NCI-H146 (cell line): ENCODE measurements at places on chromosomes 6 and 20.

DNA sequence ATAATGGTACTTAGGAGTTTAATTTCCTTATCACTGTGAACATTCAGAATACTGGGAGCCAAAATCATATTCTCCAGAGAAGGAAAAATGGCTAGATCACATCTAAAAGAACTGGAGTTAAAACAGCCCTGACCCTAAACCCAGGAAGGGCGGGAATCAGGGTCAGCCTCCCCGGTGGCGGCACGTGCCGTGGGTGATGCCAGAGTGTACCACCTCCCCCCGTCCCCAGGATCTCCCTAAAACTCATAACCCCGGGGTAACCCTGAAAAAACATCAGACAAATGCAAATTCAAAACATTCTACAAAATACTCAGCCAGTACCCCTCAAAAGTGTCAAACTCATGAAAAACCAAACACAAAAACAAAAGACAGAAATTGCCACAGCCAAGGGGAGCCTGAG is 148.3 kb downstream of the DLL1 start:
- DNase-seq: no peak

DNA sequence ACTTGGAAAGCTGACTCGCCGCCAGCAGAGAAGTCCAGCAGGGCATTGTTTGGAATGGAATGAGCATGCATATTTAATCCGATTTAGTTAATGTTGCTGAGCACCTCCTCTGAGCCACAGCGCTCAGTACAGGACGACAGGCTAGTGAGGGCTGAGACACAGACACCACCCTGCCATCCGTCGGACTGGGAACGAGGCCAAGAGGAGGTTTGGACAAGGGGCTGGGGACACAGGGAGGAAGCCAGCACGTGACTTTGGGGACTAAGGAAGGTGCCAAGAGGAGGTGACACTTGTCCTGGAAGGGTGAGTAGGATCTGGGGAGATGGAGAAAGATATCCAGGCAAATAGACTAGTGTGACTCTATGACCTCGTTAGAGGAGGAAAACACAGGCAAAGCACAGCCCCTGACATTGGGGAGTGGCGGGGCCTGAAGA is 152.5 kb upstream of the ECI2 start:
- no peak for DNase-seq

- no peak for DNase-seq
These were observed 422.7 kb downstream of the CD83 start for GRCh38 chr6:14540276-14540675.

DNA sequence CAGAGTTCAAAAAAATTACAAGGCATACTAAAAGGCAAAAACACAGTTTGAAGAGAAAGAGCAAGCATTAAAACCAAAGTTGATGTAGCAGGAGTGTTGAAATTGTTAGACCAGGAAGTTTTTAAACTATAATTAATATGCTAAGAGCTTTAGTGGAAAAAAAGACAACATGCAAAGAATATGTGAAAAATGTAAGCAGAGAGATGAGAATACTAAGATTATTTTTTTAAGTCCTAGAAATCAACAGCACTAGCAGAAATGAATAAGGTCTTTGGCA is 192.6 kb downstream of the ERMARD start:
- no peak for DNase-seq

- DNase-seq: no peak
These were observed 305.2 kb downstream of the ESR1 start for GRCh38 chr6:152112491-152113261.

DNA sequence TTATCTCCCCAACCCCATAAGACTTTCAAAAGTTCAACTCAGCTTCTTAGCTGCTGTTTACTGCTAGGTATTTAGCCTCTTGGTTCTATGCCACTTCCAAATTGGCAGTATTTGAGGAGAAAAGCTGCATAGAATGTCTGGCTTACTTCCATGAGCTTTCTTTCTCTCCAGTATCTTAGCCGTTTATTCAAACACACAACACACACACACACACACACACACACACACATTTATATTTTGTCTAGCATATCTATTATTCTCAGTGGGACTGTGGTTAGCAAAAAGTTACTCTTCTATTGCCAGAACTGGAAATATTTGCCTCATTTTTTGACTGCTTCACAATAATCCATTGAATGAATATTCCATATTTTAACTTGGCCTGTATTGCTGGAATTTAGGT is 634.2 kb upstream of the IMPG1 start:
- no peak for DNase-seq

- no peak for DNase-seq
These were observed 17.8 kb upstream of the SLC22A7 start for GRCh38 chr6:43280234-43280633.

DNA sequence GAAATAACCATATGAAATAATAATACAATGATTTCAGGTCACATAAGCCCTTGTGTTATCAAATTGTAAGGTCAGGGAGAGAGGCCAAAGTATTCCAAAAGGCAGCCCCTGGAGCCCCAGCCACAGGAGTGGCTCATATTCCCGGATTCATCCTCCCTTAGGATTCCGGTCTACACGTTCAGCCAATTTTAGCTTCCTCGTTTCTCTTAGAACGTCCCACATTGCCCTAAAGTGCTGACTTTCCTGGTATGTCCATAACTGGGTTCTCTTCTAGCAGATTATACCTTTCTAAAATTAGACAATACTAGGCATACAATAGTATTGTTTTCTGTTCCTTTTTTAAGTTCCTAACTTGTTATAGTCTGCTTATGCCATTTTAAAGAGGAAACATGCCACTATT is 192.7 kb upstream of the NOX3 start:
- DNase-seq: no peak

DNA sequence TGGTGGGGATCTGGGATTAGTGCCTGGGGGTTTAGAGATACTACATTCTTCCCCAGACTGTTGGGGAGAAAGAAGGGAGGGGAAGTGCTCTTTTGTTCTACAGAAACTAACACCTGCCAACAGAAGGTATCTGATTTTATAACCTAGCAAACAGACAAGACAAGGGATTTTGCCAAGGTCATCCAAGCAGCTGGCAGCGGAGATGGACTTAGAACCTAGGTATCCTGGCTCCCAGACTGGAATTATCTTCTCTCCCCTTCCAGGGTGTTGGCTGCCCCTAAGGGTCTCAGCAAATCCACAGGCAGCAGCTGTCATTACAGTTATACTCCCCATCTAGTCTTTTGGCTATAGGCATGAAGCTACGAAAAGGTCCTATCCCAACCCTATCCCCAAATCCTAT is 8.4 kb downstream of the SDC4 start:
- DNase-seq: peak; percentile 76

GRCh38 chr6:11500008-11500407 is 37.5 kb upstream of the TMEM170B start:
- DNase-seq: no peak

DNA sequence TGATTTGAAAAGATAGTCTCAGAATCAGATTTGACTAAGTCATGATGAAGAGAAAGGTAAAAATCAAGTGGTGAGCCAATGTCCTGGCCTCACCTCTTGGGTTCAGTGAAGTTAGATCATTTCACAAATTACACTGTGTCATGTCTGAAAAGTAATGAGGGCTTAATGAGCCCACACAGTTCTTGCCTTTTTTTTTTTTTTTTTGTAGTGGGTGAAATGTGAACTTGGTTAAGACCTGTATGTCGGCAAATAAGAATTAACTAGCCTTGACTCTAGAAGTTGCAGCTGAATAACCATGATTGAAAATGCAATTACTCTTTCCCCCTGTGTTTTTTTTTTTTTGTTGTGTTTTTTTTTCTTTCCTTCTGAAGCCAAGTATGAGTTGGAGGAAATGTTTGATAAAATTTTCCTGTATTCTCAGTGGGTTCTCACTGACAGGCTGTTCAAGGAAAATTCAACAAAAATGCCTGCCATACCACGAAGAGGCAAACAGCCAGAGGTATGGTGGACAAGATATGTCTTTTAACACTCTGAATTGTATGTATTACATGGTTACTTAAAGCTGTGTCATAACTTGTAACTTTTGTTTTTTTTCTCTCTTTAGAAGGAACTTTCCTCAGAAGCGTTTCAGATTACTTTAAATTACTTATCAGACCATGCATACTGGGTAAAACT is 135.2 kb upstream of the MLIP start:
- no peak for DNase-seq

DNA sequence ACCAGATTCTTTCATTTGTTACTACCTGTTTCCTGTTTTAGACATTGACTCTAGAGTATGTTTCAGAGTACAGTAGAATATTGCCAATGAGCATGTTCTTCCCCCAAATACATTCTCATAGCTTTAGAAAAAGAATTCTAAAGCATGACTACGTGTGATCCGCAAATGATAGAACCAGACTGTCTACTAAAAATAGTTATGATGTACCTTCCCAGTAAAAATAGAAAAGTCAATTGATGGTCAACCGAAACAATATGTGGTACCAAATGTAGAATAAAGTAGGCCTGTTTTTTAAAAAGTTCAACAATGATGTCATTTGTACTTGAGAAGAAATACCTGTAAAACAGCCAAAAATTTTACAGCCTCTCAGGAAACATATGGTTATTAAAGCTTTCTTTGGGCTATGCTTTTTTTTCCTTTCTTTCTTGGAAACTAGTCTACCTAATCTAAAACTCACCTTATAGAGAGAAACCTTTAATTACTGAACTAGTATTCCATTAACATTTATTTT is 130.1 kb upstream of the MTHFD1L start:
- DNase-seq: no peak

DNA sequence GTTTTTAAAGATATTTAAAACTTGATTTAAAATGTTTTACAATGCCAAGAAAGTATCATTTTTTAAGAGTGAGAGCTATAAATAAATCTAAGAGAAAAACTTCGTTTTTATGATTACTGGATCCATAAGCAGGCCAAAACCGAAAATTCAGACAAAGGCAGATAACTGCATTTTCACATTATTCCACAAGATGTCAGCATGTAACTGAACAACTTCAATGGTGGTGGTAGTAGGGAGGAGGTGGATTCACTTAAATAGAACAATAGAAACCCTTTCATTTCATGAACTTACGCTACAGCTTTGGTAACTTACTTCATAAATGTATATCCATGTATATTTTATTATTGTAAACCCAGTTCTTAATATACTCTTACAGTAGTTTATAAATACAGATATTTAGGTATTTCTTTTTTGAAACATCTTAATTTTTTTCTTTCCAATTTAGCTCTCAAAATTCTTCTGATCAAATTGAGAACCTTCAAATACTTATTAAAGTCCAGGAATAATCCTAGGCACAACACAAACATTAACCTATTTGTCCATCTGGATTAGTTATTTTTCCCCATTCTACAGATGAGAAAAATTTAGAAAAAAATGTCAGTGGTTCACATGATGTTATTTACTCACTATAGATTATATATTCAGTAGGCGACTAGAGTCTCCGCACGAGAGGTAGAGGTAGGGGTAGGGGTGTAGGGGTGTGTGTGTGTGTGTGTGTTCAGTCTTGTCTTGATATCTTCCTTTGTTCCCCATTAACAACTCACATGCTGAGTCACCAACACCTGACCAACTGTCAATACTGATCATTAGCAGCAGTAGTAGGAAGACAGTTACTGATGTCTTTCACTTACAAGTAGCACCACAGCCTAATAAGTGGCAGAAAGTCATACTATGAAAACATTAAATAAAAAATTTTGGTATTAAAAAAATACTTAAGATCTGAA is 111.5 kb downstream of the ARHGAP18 start:
- peak; percentile 97 for DNase-seq

GRCh38 chr6:77105091-77105490 is 358.2 kb downstream of the HTR1B start:
- peak; percentile 17 for DNase-seq

GRCh38 chr6:7445101-7445500 is 55.5 kb downstream of the RIOK1 start:
- no peak for DNase-seq

GRCh38 chr6:44422531-44422930 is 35.0 kb downstream of the CDC5L start:
- no peak for DNase-seq

- peak; percentile 68 for DNase-seq
These were observed 53.2 kb upstream of the ARG1 start for GRCh38 chr6:131519670-131520436.

DNA sequence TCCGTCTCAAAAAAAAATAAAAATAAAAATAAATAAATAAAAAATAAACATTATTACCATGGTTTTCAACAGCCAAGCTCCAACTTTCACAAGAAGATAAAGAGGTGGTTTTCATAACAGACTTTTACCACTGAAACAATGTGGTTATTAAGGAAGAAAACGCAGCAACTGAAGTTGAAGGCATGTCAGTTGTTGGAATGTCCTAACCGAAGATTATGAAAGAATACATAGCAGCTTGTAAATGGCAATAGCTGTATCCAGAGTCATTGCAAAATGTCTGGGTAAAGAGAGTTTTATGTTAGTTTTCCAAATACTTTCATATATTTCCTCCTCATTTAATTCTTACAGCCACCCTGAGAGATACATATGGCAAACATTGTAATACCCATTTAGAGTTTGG is 161.6 kb upstream of the MARCKS start:
- no peak for DNase-seq

DNA sequence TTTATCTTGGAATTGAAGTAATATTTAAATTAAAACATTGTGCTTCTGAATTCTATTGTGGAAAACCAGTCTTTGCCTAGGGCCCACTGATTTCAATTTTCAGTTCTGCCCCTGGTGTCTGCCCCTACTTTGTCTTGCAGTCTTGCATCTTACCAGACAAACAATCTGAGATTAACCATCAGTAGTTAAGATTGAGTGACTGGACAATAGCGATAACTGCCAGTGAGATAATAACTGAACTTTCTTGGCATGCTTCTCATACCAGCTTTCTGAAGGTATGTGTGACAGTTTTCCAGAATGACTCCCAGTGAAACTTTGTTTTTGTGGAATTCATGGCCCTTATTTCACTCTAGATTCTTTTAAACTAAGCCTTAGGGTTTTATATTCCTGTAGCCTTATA is 53.5 kb downstream of the KCNQ5 start:
- DNase-seq: no peak

DNA sequence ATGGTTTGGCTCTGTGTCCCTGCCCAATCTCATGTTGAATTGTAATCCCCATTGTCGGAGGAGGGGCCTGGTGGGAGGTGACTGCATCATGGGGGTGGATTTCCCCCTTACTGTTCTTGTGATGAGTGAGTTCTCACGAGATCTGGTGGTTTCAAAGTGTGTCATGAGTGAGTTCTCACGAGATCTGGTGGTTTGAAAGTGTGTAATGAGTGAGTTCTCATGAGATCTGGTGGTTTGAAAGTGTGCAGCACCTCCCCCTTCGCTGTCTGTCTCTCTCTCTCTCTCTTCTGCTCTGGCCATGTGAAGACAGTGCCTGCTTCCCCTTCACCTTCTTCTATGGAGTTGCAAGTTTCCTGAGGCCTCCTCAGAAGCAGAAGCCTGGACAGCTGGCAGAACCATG is 87.6 kb downstream of the MYLK4 start:
- no peak for DNase-seq
